ENCODE measurements at places on chromosomes 12 and 14.
A peak's percentile ranks its signal among the peaks of the same experiment; 100 is the strongest.

DNA sequence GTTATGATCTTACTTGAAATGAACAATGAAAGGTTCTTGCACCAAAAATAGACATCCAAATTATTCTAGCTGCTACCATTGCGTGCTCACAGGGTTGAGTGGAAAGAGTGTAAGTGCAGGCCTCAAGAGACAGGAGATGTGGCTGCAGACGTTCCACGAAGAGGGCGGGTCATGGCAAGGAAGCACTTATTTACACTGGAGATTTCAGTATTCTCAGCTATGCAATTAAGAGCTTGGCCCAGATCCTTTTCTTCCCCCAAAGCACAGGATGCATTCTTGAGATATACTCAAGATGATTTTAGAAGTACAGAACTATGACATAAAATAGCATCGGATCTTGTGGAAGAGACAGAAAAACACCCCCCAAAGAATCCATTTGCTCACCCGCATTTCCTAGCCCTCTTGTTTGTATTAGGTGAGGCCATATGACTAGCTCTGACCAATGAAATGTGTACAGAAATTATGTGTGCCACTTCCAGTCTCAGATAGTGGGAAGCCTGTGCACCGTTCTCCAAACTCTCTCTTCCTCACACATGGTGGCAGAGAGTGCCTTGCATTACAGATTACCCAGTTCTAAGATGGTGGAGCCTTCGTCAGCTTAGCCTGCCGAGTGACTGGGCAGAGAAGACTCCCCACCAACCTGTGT, 261.4 kb downstream of the TTC8 start:
- DNase-seq: no peak

DNA sequence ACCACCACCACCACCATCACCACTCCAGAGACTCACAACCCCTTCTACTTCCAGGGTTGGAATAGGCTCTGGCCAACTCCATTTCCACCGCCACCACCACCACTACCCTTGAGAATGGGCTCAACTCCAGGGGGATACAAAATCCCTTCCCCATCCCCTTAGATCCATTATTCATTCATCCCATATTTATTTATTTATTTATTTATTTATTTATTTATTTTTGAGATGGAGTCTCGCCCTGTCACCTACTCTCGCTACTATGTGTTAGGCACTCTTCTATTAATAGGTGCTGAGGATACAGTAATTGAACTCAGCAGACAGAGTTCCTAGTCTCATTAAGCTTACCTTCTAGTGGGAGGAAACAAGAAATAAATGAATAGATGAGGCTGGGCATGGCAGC, 4.8 kb upstream of the ADCY6 start:
- DNase-seq: no peak

DNA sequence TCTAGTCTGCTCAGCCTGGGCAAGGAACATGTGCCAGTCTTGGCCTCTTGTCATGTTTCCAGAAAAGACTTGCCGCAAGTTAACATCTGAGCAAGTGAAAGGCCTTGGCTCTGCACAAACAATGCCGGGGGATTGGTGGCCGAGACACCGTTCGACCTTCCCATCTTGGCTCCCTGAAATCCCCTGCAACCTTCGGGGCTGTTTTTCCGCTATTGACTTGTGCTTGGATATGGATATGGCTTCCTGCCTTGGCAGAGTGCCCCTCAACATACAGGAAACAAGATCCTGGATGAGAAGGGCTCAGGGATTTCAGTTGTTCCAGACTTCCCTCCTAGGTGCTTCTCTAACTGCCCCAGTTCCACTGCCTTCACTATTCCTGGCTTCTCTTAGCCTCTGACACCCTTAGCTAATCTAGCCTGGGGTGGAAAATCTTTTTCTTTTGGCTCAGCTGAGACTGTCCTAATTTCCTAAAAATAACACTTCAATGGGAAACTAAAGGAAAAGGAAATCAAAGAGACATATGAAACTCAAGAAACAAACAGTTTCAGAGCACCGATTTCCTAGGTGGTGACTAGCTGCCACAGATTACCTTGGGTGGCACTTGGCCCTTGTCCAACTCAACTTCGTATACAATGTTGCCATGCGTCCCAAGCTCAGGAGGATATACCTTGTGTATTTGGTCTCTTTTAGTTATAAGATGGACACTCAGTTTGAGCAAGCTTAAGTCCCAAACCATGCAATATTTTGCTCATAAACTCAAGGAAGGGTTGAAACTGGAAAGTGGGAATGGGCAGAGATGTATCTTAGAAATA, 33.9 kb downstream of the RDH12 start:
- peak; percentile 12 for DNase-seq

- no peak for DNase-seq
Observed at GRCh38 chr14:78119440-78119839, 50.7 kb upstream of the NRXN3 start.

DNA sequence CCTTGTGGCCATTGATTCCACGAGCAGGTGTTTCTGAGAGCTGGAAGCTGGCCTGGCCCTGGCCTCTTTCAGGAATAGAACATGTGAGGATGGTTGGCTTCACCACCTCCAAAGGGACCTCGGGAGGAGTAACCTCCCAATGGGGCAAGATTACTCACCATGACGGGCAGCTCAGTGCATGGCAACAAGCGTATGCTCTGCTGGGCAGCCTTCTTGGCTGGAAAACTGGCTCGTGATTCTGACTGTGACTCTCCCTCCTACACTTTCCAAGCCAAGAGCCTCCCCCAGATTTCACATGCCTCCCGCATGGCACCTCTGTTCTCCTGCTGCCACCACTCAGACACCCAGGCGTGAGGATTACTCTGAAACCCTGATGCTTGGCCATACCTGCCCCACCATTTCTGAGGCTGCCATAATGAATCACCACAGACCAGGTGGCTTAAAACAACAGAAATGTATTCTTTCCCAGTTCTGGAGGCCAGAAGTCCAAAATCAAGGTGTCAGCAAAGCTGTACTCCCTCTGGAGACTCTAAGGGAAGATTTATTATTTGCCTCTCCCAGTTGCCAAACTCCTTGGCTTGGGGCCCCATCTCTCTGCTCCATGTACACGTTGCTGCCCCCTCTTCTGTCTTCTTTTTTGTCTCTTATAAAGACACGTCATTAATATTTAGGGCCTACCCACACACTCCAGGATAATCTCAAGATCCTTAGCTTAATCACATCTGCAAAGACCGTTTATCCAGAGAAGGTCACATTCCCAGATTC, 215.9 kb downstream of the CHST11 start:
- DNase-seq: no peak

DNA sequence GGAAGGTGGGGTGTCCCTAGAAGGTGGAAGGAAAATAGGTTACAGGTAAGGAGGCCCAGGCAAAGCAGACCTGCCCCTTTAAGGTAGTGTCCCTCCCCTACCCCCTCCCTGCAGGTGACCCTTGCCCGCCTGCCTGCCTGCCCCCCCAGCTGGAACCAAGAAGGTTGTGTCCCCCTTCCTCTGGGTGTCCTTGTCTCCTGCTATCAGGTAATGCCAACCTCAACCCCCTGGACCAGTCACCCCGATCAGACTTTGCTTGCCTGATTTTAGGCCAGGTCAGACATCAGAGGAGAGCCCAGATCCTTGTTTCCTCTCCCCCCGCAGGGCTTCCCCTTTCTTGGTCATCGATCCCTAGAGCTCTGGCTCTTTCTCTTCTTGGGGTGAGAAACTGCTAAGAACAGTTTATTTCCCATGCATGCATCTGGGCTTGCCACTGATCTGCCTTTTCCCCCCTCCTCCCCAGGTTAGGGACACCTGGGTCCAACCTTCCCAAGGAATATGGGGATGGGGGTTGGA, at the start of gene SLC39A5:
SLC39A5 (plus strand) TSS at position 136 of the 516 bp plus-strand sequence. CDS start 1,224 bp downstream, outside the sequence.
- no peak for DNase-seq

- no peak for DNase-seq
Observed at GRCh38 chr14:93033983-93034670, 81.6 kb downstream of the ITPK1 start.

- DNase-seq: no peak
Observed at GRCh38 chr14:56170028-56170427, 51.8 kb downstream of the PELI2 start.

GRCh38 chr12:77796775-77797174, 33.9 kb upstream of the NAV3 start:
- no peak for DNase-seq

DNA sequence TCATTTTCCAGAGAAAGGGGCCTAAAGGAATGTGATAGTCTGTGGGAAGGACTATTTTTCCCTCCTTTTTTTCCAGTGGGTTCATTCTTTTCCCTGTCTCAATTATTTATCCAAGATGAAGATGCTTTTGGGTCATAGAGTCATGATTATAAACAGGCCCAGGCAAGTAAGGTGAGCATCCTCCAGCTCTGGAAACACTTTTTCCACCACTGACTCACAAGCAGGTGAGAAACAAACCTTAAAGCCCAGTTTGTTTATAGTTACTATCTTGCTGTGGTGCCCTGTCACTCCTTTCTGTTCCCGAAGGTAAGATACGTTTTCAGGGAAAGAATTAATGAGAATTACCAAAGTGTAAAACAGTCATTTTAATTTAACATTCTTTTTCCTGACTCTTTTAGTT, 107.7 kb upstream of the IFNG-AS1 start:
- no peak for DNase-seq

GRCh38 chr12:54140588-54141388, 48.0 kb downstream of the SMUG1 start:
- DNase-seq: no peak

- no peak for DNase-seq
Observed at GRCh38 chr14:101903111-101903561, 61.2 kb upstream of the DYNC1H1 start.

- DNase-seq: no peak
Observed at GRCh38 chr14:99270458-99271220, 1.4 kb downstream of the BCL11B start.

DNA sequence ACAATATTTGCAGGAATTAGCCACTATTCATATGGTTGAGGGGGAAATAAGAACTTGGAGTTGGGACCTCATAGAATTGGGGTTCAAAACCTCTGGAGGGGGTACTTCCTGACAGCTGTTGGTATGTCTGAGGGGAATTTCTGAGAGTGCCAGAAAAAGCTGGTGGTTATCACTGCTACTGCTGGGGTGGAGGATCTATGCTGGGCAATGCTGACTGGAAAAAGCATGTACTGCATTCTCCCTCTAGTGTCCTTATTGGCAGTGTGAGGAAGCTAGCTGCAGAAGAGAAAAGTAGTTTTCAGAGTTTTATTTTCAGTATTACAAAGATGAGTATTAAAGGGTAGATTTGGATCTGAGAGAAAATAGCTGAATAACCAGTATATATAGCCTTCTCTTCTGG, 88.8 kb downstream of the FUT8 start:
- no peak for DNase-seq

- DNase-seq: no peak
Observed at GRCh38 chr12:42615006-42615405, 25.5 kb upstream of the PRICKLE1 start.

DNA sequence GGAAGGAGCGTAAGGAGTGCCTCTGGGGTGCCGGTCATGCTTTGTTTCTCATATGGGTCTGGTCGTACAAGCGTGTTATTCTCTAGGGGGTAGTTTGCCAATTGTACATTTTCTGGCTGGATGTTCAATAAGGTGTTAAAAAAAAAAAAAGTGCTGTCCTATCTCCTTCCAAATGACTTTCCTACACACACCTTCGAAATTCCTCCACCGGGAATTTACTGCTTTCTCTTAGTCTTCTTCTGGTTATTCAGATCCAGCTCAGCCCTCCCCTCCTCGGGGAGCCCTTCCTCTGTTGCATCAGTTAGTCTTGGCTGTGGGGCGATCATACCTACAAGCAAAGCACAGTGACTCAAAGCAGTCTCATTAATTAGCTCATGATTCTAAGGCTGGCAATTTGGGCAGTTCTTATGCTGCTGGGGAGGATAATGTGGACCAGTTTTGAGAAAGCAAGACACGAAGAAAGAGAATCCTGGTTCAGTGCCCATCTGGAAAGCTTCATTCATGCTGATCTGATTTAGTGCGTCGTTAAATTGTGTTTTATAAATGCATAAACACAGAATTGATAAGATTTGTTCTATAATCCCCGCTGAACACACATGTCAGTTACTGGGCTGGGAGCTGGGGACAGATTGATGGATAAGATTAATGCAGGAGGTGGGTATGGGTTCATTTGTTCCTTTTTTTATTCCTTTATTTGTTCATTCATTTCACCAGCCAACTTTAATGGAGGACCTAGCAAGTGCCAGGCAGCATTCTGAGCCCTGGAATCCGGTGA, 9.2 kb upstream of the CLMN start:
- DNase-seq: no peak

GRCh38 chr14:74843653-74844052, 32.3 kb downstream of the PROX2 start:
- no peak for DNase-seq

DNA sequence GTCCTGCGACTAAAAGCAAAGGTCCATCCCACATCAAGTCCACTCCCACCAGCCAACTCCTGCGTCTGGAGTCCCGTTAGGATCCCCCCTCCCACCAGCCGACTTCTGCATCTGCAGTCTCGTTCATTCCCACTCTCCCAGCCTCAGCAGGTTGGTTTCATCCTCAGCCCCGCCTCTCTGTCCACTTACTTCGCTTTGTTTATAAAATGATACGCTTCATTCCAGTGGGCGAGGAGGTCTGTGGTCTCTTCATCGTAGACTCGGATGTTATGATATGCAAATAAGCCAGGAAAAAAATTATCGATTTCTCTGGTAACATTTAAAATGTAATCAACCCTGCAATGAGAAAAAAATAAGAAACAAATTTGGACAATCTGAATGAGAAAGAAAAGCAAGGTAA, 56.8 kb downstream of the SSH1 start:
- DNase-seq: no peak

- DNase-seq: peak; percentile 20
Observed at GRCh38 chr14:56555921-56556570, 23.6 kb upstream of the TMEM260 start.

- DNase-seq: no peak
Observed at GRCh38 chr12:24111616-24112015, 162.1 kb upstream of the SOX5 start.

DNA sequence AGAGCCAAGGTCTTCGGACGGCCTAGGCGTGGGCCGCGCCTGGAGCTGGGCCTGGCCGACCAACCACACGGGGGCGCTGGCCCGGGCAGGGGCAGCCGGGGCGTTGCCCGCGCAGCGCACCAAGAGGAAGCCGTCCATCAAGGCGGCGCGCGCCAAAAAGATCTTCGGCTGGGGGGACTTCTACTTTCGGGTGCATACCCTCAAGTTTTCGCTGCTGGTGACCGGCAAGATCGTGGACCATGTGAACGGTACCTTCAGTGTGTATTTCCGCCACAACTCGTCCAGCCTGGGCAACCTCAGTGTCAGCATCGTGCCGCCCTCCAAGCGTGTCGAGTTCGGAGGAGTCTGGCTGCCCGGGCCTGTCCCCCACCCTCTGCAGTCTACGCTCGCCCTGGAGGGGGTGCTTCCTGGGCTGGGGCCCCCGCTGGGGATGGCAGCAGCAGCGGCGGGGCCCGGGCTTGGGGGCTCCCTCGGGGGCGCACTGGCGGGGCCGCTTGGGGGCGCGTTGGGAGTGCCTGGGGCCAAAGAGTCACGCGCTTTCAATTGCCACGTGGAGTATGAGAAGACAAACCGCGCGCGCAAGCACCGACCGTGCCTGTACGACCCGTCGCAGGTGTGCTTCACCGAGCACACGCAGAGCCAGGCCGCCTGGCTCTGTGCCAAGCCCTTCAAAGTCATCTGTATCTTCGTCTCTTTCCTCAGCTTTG, 4.4 kb upstream of the SHMT2 start:
- no peak for DNase-seq

GRCh38 chr12:24044941-24045703, 95.7 kb upstream of the SOX5 start:
- DNase-seq: no peak

All from kidney capillary endothelial cell (primary cell).